ENCODE measurements at places on chromosomes 1 and 21.
A peak's percentile ranks its signal among the peaks of the same experiment; 100 is the strongest.

DNA sequence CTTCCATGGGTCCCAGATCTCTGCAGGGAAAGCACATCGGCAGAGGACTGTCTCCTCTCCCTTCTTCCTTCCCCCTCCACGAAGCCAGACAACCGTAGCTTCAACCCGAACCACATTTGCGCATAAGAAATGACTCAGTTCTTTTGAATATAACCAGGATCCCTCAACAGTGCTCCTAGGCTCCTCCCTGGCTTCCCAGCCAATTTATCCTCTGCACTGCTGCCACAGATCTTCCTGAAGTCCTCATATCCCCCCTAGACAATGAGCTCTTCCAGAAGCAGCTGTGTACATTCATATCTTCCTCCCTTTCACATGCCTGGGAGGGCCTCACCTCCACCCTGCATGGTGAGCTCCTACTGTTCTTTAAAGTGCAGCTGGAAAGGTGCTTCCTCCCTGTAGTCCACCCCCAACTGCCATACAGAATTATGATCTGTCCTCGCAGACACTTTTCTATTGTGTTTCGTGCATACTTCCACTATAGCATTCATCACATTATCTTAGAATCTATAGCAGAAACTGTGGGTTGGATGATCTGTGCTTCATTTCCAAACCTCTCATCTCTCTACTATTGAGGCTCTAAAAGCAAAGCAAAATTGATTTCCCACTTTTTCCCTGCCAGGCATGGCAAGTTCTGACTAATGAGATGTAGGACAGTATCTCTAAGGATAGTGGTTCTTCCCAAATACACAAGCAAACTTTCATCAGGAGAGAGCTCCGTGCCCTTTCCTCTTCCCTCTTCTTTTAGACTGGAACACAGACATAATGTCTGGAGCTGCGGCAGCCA, 179.3 kb upstream of the HMGB4 start:
- no peak for DNase-seq

DNA sequence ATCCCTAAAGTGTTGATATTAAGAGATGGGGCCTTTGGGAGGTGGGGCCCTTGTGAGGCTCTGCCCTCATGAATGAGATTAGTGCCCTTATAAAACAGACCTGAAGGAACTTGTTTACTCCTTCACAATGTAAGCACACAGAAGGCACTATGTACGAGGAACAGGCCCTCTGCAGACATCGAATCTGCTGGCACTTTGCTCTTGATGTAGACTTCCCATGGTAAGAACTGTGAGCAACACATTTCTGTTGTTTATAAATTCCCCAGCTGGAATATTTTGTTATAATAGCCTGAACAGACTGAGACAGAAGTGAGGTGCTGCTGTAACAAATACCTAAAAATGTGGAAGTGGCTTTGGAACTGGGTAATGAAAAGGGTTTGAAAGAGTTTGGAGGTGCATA, 193.2 kb downstream of the TGFB2 start:
- no peak for DNase-seq

- no peak for DNase-seq
Measured at GRCh38 chr1:18305182-18305795, 175.4 kb upstream of the KLHDC7A start.

DNA sequence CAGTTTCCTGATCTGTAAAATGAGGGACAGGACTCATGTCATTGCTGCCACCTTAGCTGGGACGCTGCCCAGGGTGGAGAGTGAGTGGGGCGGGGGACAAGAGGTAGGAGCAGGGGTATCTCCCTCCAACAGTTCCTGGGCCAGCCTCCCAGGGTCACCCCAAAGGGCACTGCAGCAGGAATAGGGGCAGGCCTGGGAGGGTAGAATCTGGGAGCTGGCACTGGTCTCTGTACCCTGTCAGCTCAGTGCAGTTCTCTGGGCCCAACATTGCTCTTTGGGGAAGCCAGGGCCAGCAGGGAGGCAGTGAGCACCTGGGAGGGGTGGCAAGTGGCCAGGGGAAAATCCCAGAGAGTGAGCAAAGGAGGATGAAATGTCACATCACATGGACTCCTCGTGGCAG, 55.8 kb downstream of the ELK4 start:
- no peak for DNase-seq

- DNase-seq: no peak
Measured at GRCh38 chr1:45488666-45489377, 2.1 kb downstream of the TESK2 start.

GRCh38 chr21:33291686-33292085, 25.5 kb downstream of the IL10RB start:
- DNase-seq: no peak

DNA sequence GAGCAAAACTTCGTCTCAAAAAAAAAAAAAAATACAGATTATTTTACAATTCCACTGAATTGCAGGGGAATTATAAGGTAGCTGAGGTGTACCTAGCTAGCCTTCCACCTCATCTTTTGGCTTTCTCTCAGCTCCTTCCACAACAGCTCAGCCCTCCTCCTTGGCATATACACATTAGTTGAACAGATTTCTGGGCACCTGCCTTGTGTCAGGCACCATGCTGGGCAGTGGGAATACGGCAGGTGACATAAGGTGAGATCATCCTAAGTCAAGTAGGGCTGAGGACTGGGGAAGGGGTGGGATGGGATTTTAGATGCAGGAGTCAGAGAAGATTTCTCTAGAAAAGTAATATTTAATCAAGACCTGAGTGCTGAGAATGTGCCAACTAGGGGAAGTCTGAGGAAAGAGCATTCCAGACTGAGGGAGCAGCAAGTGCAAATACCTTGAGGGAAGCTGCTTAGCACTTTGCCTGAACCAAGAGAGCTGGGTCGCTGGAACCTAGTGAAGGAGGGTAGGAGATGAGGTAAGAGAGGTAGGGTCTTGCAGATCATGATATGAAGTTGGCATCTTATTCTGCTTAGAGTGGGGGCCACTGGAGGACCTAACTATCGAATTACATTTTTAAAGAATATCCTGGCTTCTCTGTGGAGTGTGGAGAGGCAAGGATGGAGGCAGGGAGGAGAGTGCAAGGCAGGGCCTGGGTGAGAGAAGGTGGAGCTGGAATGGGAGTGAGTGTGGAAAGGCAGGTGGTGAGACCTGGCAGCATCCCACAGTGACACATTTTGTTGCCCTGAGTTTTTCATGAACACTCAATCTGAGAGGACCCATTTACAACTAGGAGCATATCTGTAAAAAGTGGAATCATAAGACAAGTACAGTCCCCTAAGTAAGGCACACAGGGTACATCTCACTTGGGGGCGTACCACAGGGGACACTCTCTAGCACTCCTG, 28.2 kb downstream of the LAMC2 start:
- DNase-seq: no peak

DNA sequence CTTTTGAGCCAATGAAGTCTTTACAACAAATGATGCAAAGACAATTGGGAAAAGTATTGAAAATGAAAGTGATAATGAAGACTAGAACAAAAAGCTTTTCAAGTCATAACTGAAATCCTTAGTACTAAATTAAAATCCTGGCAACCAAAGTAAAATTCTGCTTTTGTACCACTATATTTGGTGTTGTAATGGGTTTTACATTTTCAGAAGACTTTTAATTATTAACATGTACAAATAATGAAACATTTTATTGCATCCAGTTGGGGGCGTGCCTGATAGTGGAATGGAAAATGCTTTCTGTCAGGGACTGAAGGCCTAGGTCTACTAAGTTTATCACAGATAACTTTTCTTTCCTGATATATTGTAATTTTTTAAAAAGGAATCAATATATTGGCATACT, 89.4 kb downstream of the SDCCAG8 start:
- no peak for DNase-seq

GRCh38 chr1:240151136-240151735, 59.6 kb downstream of the FMN2 start:
- DNase-seq: peak; percentile 71

GRCh38 chr1:212219679-212220463, 65.3 kb upstream of the PPP2R5A start:
- DNase-seq: no peak

All from KBM-7 (cell line).